ENCODE measurements at places on chromosomes 5 and 9. TPM values are rescaled to one million over a fixed set of nuclear protein-coding genes. Genes with fewer than 3 reads are reported as not detected.

- DNase-seq = no peak
These were observed 31.7 kb downstream of the GLT6D1 start for GRCh38 chr9:135607401-135608293.

GRCh38 chr5:9533096-9533495 is 12.8 kb downstream of the SEMA5A start:
- no peak for DNase-seq

ORM1 gene
- 9.3 TPM for total RNA-seq

DNA sequence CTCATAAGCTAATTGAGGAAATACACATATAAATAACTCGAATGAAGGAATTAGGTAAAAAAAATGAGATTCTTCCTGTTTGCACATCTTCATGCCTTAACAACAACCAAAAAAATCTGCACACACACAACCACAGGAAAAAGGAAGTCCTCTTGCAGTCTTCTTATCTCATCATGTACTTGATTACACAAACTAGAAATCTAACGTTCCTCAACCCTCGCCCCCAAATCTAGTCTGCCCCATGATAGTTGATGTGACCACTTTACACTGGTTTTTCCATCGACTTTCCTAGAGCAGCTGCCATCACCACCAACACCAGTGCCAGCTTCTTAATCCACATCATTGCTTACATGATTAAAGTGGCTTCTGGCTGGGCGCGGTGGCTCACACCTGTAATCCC is 31.2 kb upstream of the RNU6ATAC start:
- DNase-seq = no peak

SOHLH1 gene
- total RNA-seq = not detected

GRCh38 chr5:130546211-130546610 is 618.8 kb downstream of the HINT1 start:
- DNase-seq = no peak

DNA sequence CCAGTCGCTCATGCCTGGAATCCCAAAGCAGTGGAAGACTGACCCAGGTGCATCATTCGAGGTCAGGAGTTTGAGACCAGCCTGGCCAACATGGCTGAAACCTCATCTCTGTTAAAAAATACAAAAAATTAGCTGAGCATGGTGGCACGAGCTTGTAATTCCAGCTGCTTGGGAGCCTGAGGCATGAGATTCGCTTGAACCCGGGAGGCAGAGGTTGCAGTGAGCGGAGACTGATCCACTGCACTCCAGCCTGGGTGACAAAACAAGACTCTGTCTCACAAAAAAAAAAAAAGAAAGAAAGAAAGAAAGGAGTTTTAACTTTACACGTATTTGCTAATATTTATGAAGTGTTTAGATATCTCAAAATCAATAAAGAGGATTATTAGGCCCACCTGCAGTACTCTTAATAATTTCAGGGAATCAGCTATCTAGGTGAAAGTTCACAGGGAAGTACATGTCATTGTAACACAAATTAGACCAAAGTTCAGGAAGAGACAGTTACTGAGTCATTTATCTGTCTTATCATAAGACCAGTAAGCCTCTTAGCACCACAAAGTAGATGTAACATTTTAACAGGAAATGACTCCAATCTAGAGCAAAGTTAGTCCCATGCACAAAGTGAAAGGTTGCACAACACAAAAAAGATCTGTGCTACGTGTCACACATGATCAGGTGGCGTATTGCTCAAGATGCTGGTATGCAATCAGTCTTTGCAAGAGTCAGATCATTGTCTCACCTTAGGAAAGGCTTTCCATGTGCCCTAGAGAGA is 34.1 kb upstream of the PLIN2 start:
- no peak for DNase-seq

PCDHGC4 gene
- total RNA-seq = 3.0 TPM

DNA sequence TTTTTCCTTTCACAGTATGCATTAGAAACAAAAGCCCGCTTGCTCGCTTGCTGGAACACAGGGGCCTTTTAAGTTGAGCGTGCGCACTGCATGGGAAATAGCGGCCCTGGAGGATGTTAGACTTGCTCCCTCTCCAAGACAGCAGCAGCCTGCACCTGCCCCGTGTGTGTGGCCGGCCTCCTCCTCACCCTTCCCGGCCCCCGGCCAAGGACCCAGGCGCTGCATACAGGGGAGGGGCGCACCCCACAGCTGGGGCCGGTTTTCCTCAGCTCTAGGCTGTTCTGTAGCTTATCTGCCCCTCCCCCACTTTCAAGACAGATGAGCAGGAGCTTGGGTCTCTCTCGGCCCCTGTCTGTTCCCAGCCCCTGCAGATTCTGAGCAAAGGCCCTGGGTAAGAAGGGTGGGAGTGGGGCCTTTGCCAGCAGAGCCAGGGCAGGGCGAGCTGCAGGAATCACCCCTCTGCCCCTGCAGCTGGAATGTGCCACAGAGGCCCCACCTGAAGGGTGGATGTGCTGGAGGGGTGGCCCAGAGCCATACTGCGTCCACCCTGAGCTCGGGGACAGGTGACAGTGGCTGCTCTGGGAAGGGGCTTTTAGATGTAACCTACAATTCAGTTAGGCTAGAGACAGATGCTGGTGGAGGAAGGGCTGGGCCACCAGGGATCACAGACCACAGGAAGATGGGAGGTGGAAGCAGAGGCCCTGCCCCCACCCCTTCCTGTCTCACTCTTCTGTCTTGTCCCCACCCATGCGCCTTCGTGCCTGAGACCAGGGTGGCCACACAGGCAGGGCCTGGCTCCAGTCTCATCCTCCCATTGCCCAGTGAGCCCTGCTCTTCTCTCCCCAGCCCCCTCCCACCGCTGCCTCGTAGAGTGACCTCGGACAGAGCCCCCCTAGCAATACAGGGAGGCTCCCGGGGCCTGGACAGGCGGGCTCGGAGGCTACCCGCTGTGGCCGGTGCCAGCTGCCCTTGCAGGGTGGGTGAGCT is 132.4 kb downstream of the DAB2IP start:
- no peak for DNase-seq

AIF1L gene
- total RNA-seq = 71.1 TPM

DNA sequence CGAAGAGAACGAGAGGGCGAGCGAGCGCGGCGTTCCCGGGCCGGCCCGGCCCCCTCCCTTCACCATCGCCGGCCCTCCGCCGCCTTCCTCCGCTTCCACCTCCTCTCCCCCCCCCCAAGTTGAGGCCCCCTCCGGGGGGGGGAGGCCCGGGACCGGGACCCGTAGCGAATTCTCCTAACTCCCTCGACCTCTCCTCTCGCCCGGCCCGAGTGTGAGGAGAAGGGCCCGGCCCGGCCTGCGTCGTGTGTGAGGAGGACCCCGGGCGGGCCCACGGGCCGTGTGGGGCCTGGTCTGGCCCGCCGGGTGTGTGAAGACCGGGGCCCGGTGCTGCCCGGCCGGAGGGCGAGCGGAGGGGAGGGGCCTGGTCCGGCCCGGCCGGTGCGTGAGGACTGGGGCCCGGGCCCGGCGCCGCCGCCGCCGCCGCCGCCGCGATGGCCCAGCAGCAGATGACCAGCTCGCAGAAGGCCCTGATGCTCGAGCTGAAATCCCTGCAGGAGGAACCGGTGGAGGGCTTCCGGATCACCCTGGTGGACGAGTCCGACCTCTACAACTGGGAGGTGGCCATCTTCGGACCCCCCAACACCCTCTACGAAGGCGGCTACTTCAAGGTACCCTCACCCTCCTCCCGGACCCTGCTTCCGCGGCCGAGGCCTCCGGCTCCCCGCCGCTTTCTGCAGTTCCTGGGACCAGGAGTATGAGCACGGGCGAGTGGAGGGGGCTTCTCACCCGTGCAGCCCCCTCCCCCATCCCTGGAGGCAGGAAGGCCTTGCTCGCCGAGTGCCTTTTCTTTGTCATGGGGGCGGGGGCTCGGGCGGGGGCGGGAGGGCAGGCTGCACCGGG is 587 bp downstream of the UBE2R2 start:
- DNase-seq = peak; percentile 52

SEMA5A gene
- 4.3 TPM for total RNA-seq

GRCh38 chr5:3033033-3033755 is 281.7 kb upstream of the IRX2 start:
- DNase-seq = no peak

- no peak for DNase-seq
These were observed 97.5 kb upstream of the RPS23 start for GRCh38 chr5:82375488-82376244.

DNA sequence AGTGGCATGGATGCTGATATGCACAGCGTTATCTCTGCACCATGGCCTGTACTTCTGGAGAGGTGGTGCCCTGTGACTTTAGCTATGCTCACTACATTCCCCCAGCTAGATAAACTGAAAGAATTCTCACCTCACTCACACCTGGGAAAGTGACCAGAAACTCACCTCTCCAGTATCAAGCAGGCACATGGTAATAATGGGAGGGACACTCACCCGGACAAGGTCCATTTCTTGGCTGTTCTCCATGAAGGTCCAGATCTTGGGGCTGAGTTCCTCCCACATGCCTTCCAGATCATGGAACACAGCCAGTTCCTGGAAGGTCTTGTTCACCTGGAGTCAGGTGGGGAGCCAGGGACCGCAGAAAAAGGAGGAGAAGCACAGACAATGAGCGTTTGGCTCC is 72.8 kb downstream of the NIPSNAP3B start:
- DNase-seq = no peak

DNA sequence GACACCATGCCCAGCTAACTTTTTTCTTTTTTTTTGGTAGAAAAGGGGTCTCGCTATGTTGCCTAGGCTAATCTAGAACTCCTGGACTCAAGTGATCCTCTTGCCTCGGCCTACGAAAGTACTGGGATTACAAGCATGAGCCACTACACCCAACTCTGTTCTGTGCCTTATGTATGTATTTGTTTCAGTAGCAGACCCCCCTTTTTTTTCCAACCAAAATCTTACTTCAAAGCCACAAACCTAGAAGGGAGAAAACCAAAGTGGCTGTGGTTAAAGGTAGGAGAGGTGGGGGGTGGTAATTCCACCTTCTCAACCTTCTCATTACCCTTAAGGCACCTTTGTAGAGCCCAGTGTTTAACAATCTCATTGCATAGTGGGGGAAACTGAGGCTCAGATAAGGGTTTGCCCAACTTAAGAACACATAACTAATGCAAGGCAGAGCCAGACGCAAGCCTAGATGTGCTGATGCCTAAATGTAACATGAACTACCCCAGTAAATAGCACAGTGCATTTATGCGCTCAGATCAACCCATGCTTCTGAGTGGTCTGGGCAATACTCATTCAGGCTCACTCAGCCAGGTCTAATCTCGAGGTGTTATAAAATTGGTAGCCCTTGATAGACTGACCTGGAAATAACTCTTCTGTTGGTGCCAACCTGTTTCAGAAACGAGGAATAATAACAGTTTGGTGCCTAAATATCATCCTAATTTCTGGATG is 33.0 kb downstream of the ITK start:
- DNase-seq = no peak

DNA sequence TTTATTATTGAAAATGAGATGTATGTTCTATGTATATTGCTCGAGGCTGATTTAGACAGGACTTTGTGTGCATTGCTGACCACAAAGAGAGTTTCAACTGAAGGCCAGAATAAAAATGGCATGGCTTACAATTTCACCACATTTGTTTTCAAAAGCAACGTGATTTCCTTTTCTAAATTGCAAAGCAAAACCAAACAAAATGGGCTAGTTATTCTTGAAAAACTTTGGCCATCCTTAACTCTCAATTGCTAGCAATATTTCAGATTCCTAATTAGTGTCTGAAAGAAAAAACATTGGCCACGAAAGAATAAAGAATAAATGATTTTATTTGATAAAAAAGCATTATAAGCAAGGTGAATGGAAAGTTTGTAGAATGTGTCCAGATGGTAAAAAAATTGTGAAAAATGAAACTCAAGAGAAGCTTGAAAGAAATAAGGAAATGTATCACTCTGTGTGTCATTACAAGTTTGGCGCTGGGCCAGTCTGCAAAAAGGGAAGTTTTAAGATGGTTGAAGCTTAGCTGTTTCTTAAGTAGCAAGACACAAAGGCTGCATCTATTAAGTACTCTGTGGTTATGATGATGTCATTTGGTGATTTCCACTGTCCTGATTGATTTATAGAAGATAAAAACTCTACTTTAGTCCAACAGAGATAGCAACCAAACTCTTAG is 89.2 kb upstream of the PRLR start:
- DNase-seq = no peak

ARID3C gene
- 12.0 TPM for total RNA-seq

CDC14B gene
- 53.2 TPM for total RNA-seq

GRCh38 chr5:59712836-59713497 is 180.6 kb downstream of the PDE4D start:
- no peak for DNase-seq

DNA sequence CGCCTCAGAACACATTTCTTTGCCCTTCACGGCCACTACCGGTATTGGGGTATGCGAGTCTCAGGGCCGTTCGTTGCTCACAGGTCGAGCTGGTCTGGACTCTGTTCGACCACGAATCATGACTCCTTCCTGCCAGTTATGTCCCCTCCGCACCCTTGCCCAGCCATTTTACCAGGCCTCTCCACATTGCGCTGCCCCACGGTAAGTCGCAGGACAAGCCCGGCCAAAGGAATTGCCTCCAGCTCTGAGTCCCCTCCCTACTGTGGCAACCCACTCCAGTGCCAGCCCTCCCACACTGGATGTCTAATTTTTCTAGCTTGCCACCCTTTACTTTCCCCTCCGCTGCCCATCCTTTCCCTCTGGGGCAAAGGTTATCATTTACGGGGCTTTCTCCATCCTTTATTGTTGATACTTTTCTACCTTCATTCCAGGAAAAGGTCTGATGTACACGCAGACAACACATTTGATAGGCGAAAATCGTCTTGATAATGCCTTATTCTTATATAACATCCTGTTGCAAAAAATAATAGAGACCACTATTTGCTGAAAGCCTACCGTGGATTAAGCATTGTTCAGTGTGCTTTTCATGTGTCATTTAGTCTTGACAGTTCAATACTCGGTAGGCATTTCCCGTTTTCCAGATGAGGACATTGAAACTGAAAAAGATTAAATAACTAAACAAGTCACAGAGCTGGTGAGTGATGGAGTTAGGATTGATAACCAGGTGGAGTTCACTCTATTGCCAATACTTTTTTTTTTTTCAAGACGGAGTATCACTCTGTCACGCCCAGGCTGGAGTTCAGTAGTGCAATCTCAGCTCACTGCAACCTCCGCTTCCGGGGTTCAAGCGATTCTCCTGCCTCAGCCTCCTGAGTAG is 958 bp upstream of the HSPA5 start:
- no peak for DNase-seq

GRCh38 chr9:129270205-129270604 is 92.1 kb upstream of the IER5L start:
- DNase-seq = no peak
